Activated T-cell treated with anti-CD3 and anti-CD28 coated beads, Interleukin-2, amount 50 U/mL, for 24 hours (primary cell): ENCODE measurements at places on chromosomes 1 and 21.

DNA sequence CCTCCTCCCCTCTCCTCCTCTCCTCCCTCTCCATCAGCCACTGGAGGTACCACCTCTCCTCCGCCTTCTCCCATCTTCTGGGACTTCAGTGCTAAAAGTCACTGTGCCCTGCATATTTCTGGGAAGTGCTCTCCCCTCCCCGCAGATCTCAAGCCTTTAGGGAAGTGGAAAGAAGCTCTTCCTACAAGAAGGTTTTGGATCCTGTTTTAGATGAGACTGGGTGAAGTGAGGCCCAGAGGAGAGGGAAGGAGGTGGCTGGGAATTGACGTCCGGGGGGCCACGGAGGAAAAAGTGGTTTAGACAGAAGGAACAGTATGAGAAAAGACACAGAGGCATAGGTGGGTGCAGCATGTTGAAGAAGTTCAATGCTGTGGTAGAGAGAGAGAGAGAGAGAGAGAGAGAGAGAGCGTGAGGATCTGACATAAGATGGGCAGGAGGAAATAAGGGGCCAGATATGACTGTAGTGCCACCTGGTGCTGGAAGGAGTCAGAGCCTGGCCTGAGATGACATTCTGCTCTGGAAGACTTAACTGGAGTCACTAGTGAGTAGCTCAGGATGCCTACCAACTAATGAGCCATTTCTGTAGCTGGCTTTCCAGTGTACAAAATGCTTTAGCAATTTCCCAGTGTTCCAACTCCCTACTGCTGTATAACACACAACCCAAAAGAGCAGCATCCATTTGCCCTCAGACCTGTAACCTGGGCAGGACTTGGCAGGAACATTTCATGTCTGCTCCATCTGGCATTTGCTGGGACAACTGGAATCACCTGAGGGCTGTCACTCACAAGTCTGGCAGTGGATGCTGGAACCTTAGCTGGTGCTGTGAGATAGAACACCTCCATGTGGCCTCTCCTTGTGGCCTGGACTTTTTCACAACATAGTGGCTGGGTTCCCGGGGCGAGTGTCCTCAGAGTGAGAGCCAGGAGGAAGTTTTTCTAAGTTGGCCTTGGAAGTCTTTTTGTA, 16.6 kb upstream of the ZSCAN20 start:
- DNase-seq = no peak

DNA sequence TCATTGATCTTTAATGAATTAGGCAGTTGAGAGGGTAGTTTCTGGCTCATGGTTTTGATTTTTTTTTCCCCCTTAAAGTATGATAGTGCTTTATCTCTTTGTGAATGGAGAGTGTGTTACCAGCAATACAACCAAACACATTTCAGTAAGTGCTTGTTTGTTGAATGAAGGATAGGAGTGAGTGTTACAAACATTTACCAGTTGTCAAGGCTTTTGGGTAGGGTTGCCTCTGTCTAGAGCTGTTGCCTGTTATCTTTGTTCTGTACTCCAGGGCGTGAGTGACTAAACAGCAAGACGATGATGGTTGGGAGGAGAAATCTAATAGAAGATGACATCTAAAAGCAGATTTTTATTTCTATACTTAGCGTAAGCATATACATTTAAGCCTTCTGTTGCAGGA, 21.5 kb downstream of the MAP3K7CL start:
- no peak for DNase-seq

DNA sequence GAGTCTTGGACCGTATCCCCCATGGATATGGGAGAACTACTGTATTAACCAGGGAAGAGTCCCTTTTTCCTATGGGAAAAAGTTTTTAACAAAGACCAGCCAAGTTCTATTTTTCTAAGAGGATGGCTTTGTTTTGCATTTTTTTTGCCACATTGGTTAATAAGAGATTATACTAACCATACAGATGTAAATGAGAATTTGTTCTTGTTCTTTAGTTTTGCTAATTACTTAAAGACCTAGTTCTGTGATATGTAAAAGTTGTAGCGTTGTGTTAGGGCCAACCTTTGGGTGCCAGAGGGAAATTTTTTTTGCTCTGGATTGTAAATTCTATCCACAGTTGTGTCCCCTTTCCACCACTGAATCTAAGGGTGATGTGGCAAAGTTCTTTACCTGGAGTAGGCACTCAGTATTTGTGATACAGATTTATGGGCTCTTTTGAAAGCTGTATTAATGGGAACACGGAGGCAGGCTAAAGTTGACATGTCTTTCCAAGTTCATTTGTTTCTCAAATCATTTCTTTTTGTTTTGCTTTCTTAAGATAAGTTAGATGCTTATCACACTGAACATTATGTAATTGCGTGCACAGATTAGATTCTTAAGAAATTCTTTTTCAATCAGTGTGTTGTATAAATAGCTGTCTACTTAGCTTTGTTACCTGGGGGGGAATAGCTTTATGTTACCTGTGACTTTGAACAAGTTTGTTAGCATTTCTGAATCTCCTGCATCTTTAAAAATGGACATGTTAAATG, 2.9 kb downstream of the SOAT1 start:
- no peak for DNase-seq

GRCh38 chr1:15214527-15214926, 32.5 kb upstream of the FHAD1 start:
- no peak for DNase-seq

GRCh38 chr1:75521658-75522057, 89.3 kb downstream of the SLC44A5 start:
- DNase-seq = no peak

DNA sequence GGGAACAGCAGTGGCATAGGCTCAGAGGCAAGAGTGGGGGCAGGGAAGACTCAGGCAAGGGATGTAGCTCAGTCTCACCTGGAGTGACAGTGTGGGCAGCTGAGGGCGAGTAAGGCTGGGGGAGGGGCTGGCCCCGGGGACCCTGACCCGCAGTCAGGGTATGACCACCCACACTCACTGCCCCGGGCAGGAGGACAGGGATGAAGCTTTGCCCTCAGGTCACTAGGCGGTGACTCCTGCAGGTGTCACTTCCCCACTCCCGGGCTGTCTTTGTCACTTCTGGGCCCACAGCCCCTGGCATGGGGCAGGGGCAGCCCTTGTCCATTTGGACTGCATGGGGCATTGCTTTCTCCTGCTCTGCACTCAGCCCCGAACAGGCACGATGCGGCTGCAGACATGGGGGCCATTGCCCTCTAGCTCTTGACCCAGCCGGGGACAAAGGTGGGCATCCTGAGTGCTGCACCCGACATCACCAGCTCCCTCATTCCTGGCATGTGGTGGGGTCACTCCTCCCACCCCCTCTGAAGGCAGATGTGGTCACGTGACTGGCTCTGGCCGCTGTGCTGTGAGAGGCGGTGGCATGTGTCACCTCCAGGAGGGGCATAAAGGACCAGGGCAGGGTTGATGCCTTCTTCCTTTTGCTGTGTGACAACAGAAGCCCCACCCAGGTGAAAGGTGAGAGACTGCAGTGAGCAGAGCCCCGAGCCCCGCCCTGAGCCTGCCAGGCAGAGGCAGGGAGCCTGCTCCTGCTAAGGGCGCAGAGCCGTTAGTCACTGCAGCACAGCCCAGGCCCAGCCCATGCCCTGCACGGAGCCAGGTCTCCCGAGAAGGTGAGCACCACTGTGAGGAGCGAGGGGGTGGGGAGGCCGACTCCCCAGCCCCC, 66.0 kb downstream of the MATN1 start:
- DNase-seq = peak; percentile 14

- no peak for DNase-seq
These were observed 9.8 kb upstream of the PGLYRP3 start for GRCh38 chr1:153322568-153322967.
